Bronchus fibroblast of lung (primary cell): ENCODE measurements at places on chromosomes 7 and 10. TPM values are rescaled to one million over a fixed set of nuclear protein-coding genes. Genes with fewer than 3 reads are reported as not detected.

The TMEM176B gene
- total RNA-seq, result 0.30 TPM in 1 of 2 replicates, not detected in the other

The ANLN gene
- 166 and 181 TPM in 2 replicates for total RNA-seq

The DOCK1 gene
- 21.0 and 21.7 TPM in 2 replicates for total RNA-seq

The MSMB gene
- not detected in 2 replicates for total RNA-seq

The DLX6 gene
- total RNA-seq, result not detected in 2 replicates

The C1QL3 gene
- total RNA-seq, result not detected in 2 replicates

The LRRC18 gene
- total RNA-seq, result 0.15 TPM in 1 of 2 replicates, not detected in the other

The STEAP4 gene
- under 0.01 and 0.17 TPM in 2 replicates for total RNA-seq

The MACROH2A2 gene
- 20.8 and 21.2 TPM in 2 replicates for total RNA-seq

The NKX2-3 gene
- not detected in 2 replicates for total RNA-seq
